ENCODE measurements at places on chromosomes 13 and 19.
A peak's percentile ranks its signal among the peaks of the same experiment; 100 is the strongest.

- no peak for DNase-seq
Measured at GRCh38 chr13:109118521-109118920, 489.1 kb downstream of the MYO16 start.

- no peak for DNase-seq
Measured at GRCh38 chr13:61294467-61295191, 121.0 kb downstream of the PCDH20 start.

DNA sequence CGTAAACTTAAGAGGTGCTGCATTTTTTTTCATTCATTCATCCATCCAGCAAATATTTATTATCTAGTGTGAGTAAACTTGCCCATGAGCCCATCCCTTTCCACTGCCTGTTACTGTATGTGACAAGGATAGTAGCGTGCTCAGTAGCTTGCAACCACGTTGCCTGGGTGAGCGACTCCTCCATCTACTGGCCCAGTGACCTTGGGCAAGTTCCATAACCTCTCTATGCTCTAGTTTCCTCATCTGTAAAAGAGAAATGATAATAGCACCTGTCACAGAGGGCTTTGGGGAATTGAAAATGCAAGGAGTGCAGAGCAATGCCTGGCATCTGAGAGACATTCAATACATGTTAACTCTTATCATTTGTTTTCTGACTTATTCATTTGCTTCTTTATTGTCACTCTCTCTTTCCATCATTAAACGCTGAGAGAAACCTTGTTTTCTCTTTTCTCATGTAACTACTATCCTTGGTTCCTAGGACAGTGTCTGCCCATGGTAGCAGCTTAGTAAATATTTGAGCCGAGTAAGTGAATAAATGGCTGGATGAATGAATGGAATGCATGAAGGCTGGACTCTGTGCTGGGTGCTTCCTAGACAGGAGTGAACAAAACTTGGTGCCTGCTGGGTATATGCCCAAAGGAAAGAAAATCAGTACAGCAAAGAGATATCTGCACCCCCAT is 19.9 kb downstream of the LRCH1 start:
- DNase-seq: no peak

DNA sequence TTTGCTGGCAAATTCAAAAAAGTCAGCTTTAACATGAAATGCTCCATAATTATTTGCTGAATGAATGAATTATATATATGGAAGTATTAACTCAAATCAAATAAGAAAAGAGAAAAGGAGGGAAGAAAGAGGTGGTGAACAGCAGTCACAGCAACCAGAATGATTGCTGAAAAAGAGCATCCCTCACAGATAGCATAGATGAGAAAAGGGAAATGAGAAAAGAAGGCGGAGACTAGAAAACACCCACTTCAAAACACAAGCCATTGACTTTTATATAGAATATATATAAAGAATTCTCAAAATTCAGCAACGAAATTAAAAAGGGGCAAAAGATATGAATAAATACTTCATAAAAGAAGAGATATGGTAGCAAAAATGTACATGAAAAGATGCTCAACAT is 75.2 kb downstream of the CAB39L start:
- DNase-seq: no peak

DNA sequence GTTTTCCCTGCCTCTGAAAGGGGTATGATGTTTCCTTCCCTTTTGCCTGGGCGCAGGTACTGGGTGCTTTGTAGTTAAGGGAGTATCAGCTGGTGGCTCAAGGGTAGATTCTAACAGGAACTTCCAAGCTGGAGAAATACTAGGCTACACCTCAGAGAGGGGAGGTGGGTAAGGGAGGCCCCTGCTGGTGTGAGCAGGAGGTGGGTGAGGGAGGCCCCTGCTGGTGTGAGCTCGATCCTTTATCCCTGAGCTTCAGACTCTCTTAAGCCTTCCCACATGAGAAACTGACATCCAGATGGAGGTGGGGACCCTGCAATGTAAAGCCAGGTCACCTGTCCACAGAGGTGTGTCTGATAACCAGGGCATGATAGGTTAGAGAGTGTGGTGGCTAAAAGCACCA is 32.1 kb downstream of the CYP2B6 start:
- DNase-seq: no peak

GRCh38 chr19:6038634-6039405 is 60.9 kb upstream of the RANBP3 start:
- DNase-seq: peak; percentile 19

GRCh38 chr19:29515706-29516357 is 10.0 kb upstream of the VSTM2B start:
- no peak for DNase-seq

DNA sequence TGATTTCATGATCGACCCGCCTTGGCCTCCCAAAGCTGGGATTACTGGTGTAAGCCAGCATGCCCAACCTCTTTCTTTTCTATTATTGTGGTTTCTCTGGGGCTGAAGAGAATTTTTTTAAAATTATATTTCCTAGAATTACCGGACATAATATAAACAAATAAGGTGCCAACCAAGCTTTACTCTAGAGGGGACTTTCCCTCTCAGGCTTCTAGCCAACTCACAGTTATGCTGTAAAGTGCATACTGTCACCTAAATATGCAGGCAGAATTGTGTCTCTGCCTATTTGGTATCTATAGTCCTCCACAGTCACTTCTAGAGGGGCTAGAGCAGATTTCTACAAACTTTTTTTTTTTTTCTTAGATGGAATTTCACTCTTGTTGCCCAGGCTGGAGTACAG is 41.6 kb upstream of the ZNF681 start:
- no peak for DNase-seq

DNA sequence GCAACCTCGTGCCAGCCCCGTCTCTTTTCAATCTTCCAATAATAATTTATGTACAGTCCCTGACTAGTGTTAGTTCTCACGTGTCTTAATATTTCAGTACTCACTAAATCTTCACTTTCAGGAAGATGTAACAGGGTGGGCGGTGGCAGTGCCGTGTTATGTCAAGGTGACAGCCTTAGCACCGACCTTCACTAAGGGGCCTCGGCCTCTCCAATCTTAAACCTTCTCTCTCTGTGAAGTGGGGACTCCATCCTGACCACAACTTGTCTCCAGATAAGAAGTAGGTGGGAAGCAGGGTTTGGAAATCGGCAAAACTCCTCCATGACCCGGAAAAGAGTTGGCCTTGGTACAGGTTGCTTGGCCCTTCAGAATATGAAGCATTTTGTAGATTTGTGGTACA is 1.8 kb downstream of the RPS19 start:
- no peak for DNase-seq

DNA sequence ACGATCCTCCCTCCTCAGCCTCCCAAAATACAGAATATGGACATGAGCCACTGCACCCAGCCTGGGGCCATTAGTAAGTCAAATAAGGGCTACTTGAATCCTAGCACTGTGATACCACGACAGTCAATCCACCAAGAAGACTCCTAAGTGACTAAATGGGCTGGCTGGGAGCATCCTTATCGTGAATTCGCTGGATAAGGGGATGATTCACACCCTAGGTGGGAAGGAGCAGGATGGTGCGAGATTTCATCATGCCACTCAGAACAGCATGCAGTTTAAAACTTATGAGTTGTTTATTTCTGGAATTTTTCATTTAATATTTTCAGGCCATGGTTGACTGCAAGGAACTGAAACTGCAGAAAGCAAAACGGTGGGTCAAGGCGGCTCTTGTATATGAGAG is 30.2 kb downstream of the ATP8A2 start:
- no peak for DNase-seq

DNA sequence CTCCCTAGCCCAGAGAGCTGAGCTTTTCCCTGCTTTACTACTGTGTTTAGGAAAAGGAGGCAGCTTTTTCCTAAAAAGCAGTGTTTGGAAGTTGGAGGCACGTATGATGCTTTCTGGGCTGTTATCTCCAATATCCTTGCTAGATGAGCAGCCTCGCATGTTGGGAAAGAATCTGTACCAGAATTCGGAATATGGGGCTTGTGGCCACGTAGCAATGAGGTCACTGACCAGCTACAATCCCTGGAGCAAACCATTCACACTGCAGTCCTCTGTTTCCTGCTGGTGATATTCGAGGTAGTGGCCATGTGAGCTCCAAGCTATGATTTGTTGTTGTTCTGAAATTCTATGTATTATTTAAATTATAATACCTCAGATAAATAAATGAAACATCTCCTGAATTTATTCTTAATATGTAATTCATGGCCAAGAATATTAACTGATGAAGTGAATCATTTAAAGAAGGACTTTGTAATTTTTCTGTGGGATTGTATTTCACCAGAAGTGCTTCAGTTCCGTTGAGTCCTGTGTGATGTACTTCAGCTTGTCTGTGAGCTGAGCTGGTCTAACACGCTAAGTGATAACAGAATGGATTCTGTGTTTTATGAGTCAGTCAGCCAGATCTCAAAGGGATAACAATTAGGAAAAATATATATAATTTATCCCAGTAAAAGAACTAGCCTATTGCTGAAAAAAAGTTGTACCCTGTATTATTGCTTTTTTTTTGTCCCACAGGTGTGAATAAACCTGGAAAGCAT is 319.5 kb downstream of the SHISA2 start:
- no peak for DNase-seq

Measured in stimulated activated CD4-positive, alpha-beta T cell treated with anti-CD3 and anti-CD28 coated beads, Interleukin-1b, Interleukin-23, amount 100 ng/mL, for 24 hours (primary cell).